ENCODE measurements at places on chromosomes 7 and 10.

DNA sequence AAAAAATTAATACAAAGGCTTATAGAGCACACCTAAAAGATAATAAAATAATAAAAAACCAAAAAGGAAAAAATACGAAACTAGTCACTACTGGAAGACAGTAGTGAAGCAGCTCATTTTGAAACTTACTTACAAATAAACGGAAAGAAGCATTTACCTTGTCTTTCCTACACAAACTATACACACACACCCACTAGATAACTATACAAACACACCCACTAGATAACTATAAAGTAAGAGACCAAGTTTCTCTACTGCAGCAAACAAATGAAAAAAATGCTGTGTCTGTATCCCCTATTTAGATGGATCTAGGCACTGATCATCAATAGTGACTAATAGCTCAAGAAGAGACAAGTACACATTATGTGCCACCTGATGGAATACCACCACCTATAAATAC lies 49.2 kb downstream of the KIF5B start:
- no peak for DNase-seq

- DNase-seq: no peak
Observed at GRCh38 chr7:43785420-43785819, 26.9 kb downstream of the BLVRA start.

GRCh38 chr7:34309116-34309515 lies 348.9 kb upstream of the NPSR1 start:
- DNase-seq: no peak

DNA sequence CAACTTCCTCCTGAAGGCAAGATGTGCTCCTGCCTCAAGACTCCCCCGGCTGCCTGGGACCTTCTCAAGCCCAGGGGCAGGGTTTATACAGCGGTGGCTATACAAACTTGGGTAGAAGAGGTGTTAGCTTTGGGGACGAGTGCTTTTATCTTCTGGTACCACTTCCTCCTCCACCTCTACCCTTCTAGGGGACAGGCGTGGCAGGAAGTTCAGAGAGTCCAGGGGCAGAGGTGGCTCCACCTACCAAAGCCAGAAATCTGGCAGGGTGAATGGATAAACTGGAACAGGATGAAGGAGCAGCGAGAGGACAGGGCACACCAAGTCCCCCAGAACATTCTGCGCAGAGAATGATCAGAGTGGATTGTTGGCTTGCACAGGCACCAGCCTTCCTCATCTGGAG lies 24.0 kb upstream of the TM9SF3 start:
- no peak for DNase-seq

DNA sequence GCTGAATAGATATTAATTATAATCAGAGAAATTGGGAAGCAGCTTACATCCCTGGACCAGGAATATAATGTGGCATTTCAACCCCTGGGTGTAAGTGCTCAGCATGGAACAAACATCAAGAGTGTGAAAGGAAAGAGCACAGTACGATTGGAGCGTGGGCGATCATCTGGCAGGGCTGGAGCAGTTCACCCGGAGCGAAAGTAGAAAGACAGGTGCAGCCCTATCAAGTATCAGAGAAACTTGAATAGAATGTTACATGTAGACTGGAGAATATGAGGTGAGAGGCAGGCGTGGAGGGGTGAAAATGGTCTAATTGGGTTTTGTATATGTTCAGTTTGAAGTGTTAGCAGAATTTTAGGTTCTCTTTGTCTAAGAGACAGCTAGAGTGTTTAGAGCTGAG lies 303.0 kb downstream of the MDFIC start:
- no peak for DNase-seq

- DNase-seq: no peak
Observed at GRCh38 chr10:94357193-94357592, 5.5 kb downstream of the NOC3L start.

DNA sequence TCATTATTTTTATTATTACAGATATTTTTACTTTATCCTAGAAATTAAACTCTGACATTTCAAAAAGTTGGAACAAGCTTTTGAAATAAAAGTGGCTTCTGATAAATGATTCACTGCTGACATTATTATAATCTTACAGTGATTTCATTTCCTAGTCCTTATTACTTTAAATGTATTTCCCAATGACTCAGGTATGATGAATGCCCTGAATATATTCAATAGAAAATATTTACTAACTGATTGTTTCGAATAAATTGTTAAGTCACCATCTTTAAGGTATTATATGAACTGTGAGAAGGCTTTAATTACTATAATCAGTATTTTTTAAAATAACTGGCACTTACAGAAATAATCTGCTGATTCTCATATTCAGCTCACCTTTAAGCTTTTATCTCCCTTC lies 21.6 kb downstream of the DKK1 start:
- no peak for DNase-seq
